ENCODE measurements at places on chromosomes 11 and 22.
A peak's percentile ranks its signal among the peaks of the same experiment; 100 is the strongest.

DNA sequence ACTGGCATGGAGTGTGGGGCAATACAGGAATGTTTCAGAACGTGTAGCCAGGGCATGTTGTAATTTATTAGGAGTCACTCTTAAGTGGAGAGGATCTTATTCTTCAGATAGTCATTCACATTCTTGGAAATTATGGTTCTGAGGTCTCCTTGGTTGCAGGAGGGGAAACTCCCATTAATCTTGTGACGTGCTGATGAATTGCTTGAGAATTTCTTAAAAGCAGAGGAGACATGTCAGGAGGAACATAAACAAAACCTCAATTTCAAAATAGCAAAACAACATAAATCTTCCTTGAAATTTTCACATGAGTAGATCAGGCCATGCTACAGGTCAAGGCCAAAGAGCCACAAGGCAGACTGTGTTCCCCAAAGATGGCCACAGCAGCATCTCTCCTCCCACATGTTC is 50.4 kb downstream of the ADM start:
- H3K27me3 ChIP-seq, result no peaks in the 10 kb centered on the region
- no peak overlapping the region for H3K4me3 ChIP-seq
- DNase-seq, result no peak
- no peak overlapping the region for H3K27ac ChIP-seq
- no peaks in the 10 kb centered on the region for H3K36me3 ChIP-seq
- H3K4me1 ChIP-seq, result peaks cover 6% of the 10 kb centered on the region

DNA sequence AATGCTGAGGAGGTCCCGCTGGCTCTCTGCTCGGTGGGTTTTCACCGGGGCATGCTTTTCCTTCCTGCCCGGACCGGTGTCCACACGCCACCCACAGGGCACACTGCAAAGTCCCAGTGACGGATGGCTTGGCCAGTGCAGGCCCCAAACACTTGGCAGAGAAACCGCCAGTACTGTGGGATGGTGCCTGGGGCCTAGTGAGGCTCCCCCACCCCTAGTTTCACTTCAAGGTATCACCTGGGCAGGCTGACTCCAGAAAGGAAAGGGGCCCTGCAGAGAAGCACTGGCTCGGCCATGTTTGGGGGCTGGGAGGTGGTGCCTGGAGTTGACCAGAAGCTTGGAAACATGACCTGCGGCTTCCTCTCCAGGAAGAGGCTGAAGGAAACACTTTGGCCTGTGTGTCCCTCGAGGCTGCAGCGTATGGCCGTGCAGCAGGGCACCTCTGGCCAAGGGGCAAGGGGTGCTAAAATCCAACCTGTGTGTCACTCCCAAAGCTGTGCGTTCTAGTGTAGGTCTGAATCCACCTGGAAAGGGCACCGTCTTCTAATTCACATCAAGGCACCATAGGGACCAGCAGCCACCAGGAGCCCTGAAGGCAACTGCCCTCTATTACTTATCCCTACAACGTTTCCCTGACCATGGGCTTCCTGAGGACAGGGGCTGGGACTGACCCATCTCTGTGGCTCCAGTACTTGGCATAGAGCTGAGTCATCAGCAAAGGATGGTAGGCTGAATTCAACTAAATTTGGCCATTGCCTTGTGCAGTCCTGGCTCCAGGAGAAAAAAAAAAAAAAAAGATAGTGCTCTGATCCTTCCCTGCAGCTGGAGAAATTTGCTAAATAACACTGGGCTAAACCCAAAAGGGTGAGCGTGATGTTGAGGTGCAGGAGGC is 22.6 kb downstream of the TPBGL start:
- no peaks in the 10 kb centered on the region for H3K36me3 ChIP-seq
- H3K27ac ChIP-seq, result no peak overlapping the region
- H3K4me3 ChIP-seq, result no peak overlapping the region
- no peaks in the 10 kb centered on the region for H3K27me3 ChIP-seq
- DNase-seq, result peak; percentile 36

DNA sequence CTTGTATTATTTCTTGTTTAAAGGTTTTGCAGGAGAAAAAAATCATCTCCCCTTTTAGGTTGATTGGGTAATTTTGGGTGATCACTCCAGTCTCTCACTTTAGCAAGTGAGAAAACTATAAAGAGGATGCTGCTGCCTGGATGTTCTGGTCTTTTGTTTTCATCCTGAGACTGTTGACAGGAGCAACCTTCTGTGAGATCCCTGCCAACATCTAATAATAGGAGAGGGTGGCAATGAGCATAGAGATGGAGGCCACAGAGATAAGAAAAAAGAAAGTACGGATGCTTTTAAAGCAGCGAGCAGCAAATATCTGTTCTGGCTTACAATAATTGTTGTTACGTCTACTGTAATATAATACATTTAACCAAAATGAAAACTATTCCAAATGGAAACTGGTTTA is 293.6 kb upstream of the MTNR1B start:
- H3K4me3 ChIP-seq, result no peak overlapping the region
- H3K4me1 ChIP-seq, result no peaks in the 10 kb centered on the region
- no peak for DNase-seq
- H3K27me3 ChIP-seq, result no peaks in the 10 kb centered on the region

- H3K4me3 ChIP-seq, result no peak overlapping the region
- H3K27ac ChIP-seq, result no peak overlapping the region
- peaks cover 11% of the 10 kb centered on the region for H3K4me1 ChIP-seq
- H3K36me3 ChIP-seq, result peaks cover 26% of the 10 kb centered on the region
- no peak for DNase-seq
Measured at GRCh38 chr22:23231471-23232093, 51.3 kb downstream of the BCR start.

- peaks cover 4% of the 10 kb centered on the region for H3K27me3 ChIP-seq
- H3K4me3 ChIP-seq, result no peak overlapping the region
- no peaks in the 10 kb centered on the region for H3K36me3 ChIP-seq
- H3K4me1 ChIP-seq, result no peaks in the 10 kb centered on the region
Measured at GRCh38 chr22:43310311-43310710, 32.9 kb downstream of the SCUBE1 start.

- H3K4me1 ChIP-seq, result no peaks in the 10 kb centered on the region
- H3K27me3 ChIP-seq, result peaks cover 4% of the 10 kb centered on the region
- no peaks in the 10 kb centered on the region for H3K36me3 ChIP-seq
- DNase-seq, result no peak
- H3K27ac ChIP-seq, result no peak overlapping the region
Measured at GRCh38 chr11:3341298-3341697, 37.6 kb downstream of the ZNF195 start.

DNA sequence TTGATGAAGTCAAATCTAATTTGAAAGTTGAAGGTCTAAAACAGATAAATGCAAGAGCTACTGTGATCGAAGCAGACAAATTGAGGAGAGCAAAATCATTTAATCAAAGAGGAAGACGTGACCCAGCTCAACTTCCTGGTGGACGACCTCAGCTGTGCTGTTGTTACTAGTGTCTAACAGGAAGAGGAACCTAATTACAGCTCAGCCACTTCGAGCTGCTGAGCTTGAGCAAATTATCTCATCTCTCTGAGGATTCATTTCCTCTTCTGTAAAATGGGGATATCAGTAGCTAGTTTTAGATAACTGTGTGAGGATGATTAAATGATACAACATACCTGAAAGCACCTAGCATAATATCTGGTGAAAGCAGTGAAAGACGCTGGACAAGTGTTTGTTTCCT is 48.6 kb upstream of the OLFML1 start:
- no peak for DNase-seq
- H3K4me3 ChIP-seq, result no peak overlapping the region
- no peaks in the 10 kb centered on the region for H3K4me1 ChIP-seq
- no peaks in the 10 kb centered on the region for H3K27me3 ChIP-seq
- no peak overlapping the region for H3K27ac ChIP-seq

DNA sequence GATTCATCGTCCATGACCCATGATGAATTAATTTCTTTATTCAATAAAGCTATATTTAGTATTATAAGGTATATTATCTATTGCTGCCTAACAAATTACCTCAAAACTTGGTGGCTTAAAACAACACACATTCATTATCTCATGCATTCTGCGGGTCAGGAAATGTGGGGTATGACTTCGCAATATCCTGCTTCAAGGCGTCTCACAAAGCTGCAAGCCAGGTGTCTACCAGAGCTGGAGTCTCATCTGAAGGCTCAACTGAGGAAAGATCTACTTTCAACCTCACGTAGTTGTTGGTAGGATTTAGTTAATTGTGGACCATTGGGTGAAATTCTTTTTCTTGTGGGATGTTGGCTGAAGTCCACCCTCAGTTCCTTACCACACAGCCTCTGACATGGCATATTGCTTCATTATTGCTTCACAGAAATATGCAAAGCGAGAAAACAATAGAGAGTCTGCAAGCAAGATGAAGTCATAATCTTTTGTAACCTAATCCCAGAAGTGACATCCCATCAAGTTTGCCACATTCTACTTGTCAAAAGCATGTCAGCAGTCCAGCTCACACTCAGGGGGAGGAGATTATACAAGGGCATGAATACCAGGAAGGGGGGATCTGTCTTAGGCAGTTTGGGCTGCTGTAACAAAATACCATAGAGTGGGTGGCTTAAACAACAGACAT is 45.1 kb downstream of the KREMEN1 start:
- no peak for DNase-seq
- H3K27me3 ChIP-seq, result no peaks in the 10 kb centered on the region
- H3K4me3 ChIP-seq, result no peak overlapping the region
- H3K36me3 ChIP-seq, result no peaks in the 10 kb centered on the region
- H3K4me1 ChIP-seq, result no peaks in the 10 kb centered on the region
- no peak overlapping the region for H3K27ac ChIP-seq

GRCh38 chr11:2539371-2540222 is 94.8 kb downstream of the KCNQ1 start:
- H3K4me3 ChIP-seq, result no peak overlapping the region
- H3K27me3 ChIP-seq, result no peaks in the 10 kb centered on the region
- H3K4me1 ChIP-seq, result peaks cover 2% of the 10 kb centered on the region
- H3K27ac ChIP-seq, result no peak overlapping the region

DNA sequence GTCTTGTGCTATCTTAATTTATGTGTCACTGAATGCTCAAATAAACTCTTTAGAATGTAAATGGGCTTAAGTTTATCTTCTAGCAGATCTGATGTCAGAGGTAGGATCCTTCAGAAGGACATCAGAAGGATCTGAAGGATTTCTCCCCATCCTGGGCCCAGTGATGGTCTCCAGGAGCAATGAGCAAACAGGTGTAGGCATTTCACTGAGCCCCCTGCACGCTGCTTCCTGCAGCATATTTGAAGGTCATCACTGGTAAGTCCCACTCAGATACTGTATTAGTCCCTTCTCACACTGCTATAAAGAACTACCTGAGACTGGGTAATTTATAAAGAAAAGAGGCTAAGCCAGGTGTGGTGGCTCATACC is 4.5 kb downstream of the GSTP1 start:
- H3K27me3 ChIP-seq, result no peaks in the 10 kb centered on the region
- H3K4me3 ChIP-seq, result no peak overlapping the region

DNA sequence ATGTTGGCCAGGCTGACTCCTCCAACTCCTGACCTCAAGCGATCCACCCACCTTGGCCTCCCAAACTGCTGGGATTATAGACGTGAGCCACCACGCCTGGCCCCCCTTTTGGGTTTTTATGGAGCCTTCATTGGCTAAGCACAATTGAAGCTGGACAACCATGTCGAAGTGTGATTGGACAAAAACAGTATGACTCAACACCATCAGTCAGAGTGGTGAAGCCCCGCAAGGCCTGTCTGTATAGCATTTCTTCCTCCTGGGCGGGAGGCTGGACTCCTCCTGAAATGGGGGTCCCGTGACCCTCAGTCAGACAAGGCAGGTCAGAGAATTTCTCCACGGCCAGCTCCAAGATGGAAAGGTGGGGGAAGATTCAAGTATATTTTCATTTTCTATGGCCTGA is 3.1 kb upstream of the PARVB start:
- peaks cover 10% of the 10 kb centered on the region for H3K4me1 ChIP-seq
- H3K36me3 ChIP-seq, result no peaks in the 10 kb centered on the region
- no peak overlapping the region for H3K4me3 ChIP-seq
- no peaks in the 10 kb centered on the region for H3K27me3 ChIP-seq
- DNase-seq, result no peak

Data from RWPE2 (cell line).